Activated T-helper 17 cell treated with anti-CD3 and anti-CD28 coated beads, Interleukin-2, amount 50 U/mL, for 72 hours (primary cell): ENCODE measurements at places on chromosomes 6 and 20. TPM values are rescaled to one million over a fixed set of nuclear protein-coding genes. Genes with fewer than 3 reads are reported as not detected.

Gene CST4
- not detected for total RNA-seq

Gene TTBK1
- 2.2 TPM for total RNA-seq

DNA sequence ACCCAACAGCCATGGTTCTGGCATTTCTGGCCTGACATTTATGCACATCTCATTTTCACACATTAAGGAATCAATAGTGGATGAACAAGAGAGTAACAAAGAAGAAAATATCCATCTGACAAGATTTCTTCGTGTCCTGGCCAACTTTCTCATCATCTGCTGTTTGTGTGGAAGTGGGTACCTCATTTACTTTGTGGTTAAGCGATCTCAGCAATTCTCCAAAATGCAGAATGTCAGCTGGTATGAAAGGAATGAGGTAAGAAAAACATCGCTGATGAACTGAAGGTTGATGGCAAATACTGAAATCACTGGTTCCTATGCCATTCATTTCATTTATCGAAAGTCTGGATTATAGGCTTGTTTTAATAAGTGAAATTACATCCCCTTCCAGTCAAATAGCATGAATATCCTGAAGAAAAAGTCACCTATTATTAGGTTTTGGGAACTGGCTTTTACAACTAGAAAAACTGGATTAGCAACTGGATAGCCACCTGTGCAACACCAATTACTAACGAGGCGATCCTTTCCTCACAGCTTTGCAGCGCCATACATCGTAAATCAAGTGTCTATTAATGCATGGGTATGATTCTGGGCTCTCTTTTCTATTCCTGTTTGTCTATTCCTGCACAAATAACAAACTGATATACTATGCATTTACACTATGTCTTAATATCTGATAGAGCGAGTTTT, 50.2 kb upstream of the NOP56 start:
- H3K27ac ChIP-seq, result no peak overlapping the region
- H3K36me3 ChIP-seq, result no peaks in the 10 kb centered on the region
- peaks cover 8% of the 10 kb centered on the region for H3K27me3 ChIP-seq

DNA sequence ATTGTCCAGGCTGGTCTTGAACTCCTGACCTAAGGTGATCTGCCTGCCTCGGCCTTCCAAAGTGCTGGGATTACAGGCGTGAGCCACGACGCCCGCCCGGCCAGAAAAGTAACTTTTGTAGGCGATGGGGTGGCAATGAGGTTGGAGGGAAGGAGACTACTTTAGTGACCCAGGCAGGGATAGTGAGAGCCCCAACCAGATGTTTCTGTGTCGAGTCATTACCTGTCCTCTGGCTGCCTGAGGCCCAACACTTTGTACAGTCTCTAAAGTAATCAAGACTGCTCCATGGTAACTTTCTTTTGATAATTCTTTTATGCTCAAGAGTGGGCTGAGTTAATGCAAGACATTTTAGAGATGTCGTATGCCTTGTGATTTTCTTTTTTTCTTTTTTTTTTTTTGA, 6.8 kb downstream of the SASH1 start:
- no peak overlapping the region for H3K27ac ChIP-seq
- H3K27me3 ChIP-seq, result peaks cover 25% of the 10 kb centered on the region
- H3K4me3 ChIP-seq, result no peak overlapping the region
- ATAC-seq, result no peak
- H3K4me1 ChIP-seq, result no peaks in the 10 kb centered on the region

- H3K27ac ChIP-seq, result peak overlapping the region; percentile 80
- H3K27me3 ChIP-seq, result peaks cover 4% of the 10 kb centered on the region
- peak overlapping the region; percentile 89 for H3K4me3 ChIP-seq
- peaks cover 4% of the 10 kb centered on the region for H3K4me1 ChIP-seq
- peaks cover 4% of the 10 kb centered on the region for H3K36me3 ChIP-seq
Measured at GRCh38 chr20:57707849-57708693, 1.7 kb downstream of the PMEPA1 start.
